ENCODE measurements at places on chromosomes 6 and 20.

GRCh38 chr20:62874964-62875344 is 13.3 kb upstream of the TCFL5 start:
- DNase-seq: no peak

DNA sequence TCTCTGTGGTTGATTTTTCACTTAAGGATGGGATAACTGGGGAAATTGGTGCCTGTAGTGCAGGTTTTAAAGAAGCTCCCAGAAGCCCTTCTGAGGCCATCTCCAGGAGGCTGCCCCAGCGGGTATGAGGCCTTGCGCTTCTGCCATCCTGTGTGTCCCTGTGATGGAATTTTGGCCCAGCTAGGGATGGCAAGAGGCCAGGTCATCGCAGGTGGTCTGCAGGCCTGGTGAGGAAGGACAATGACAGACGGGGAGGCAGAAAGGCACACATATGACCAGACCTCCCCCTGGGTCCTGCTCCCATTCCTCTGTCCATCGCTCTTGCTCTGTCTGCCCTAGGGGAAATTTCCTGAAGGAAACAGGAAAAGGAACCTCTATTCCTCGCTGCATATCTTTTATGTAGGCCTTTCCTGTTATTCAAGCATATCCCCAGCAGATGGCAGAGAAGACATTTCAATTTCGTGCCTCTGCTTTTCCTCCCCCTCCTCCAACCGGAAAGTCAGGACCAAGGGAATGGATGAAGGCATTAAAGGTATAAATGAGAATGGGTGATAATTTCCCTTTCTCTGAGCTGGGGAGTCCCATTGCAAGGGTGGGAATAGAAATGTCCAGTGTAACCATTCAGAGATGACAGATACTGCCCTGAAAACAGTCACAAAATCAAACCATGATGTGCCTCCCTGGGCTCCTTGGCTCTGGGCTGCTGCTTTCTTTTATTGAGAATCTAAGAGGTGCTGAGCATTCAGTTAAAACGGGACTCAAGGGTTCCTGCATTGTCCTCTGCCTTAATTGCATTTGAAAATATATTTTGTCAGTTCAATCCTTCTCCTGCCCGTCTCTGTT is 17.6 kb upstream of the HLA-F start:
- DNase-seq: no peak

DNA sequence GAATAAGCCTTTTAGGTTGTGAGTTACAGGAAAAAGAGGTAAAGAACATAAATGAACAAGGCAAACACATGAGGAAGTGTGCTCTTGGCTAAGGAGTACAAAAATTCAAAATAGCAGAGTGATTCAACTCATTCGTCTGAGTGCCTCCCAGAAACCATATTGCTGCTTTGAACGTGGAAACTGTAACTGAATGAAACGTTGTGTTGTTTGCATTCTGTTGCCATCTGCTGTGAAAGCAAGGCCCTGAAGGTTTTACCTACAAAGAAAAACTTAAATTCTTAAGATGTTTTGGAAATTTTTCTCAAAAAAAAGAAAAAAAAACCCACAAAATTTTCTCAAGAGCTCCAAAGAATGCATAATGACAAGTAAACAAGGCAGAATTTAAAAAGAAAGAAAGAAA is 375.4 kb upstream of the HS3ST5 start:
- DNase-seq: no peak

DNA sequence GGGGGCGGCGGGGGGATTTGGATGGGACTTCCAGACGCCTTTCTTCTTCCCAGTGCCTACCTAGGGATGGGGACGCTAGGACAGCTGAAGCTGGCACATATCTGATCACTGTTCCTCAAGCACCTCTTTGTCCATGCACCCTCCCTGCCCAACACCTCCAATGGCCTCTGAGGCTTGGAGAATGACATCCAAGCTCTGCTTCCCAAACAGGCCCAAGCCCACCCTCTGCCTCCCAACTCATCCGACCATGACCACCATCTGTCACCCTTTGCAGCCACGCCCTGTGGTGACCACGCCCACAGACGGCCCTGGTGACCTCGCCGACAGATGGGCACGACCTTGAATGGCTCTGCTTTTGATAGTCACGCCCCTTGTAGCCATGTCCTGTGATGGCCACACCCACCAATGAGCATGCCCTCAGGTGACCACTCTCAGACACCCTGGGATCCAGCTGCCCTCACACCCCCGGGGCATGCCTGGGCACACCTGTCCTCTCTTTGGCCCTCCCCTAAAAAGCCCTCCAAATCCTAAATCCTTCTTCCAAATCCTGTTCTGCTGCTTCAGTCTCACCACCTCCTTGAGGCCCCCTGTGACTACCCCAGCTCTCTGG is 51.0 kb downstream of the SSR1 start:
- no peak for DNase-seq

GRCh38 chr6:107331409-107332386 is 127.7 kb downstream of the PDSS2 start:
- DNase-seq: no peak

- DNase-seq: no peak
Observed at GRCh38 chr6:134034478-134034877, 17.9 kb downstream of the SLC2A12 start.

DNA sequence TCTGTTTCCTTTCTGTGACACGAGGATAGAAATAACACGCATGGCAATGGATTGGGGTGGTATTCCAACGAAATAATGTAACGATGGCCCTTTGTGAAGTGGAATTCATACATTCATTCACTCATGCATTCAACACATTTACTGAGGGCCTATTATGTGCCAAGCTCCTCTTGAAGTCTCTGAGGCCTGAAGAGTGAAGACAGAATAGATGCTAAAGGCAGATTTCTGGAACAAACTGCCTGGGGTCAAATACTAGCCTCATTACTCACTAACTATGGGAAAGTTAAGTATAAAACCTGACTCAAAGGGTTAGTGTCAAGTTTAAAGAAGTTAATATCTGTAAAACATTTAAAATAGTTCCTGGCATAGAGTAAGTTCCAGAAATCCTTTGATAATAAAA is 279.6 kb upstream of the SULF2 start:
- no peak for DNase-seq

GRCh38 chr6:139235661-139236060 is 56.1 kb downstream of the TXLNB start:
- DNase-seq: no peak

DNA sequence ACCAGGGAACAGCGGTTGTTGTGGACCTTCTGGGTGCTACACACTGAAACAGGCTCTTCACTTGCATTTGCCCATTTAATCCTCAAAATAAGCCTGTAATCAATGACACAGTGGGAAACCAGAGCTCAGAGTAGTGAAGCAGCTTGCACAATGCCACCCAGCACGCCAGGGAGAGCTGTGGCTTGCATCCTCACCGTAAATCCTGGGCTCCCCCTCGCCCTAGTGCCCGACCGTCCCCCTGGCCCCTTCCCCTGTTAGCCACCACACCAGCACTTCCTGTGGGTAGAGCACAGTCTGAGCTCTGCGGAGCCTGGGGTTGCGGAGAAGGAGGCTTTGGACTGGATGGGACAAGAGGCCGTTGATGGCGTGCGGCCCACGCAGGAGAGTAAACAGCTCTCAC is 14.5 kb downstream of the VSTM2L start:
- DNase-seq: no peak

Measured in HFF-Myc (cell line).